ENCODE measurements at places on chromosomes 7 and 10. TPM values are rescaled to one million over a fixed set of nuclear protein-coding genes. Genes with fewer than 3 reads are reported as not detected.

The CHAT gene
- total RNA-seq = not detected

The DNAJC12 gene
- 3.0 TPM for total RNA-seq

The TWIST1 gene
- total RNA-seq = not detected

The VENTX gene
- not detected for total RNA-seq

The BEND7 gene
- not detected for total RNA-seq

The COL13A1 gene
- not detected for total RNA-seq

The OLAH gene
- total RNA-seq = 0.18 TPM

The DYNC1I1 gene
- total RNA-seq = not detected

The AMZ1 gene
- not detected for total RNA-seq

The PIK3AP1 gene
- 6.2 TPM for total RNA-seq

The C7orf57 gene
- not detected for total RNA-seq

The ODAD2 gene
- total RNA-seq = not detected

The HOXA7 gene
- not detected for total RNA-seq

The CCDC7 gene
- 15.8 TPM for total RNA-seq

The MEOX2 gene
- total RNA-seq = not detected

Measured in activated CD8-positive, alpha-beta T cell treated with anti-CD3 and anti-CD28 coated beads, Interleukin-2, amount 10 ng/mL, durations not matched to agents 7 days and 5 days (primary cell).